ENCODE measurements at places on chromosomes 13 and 19.

DNA sequence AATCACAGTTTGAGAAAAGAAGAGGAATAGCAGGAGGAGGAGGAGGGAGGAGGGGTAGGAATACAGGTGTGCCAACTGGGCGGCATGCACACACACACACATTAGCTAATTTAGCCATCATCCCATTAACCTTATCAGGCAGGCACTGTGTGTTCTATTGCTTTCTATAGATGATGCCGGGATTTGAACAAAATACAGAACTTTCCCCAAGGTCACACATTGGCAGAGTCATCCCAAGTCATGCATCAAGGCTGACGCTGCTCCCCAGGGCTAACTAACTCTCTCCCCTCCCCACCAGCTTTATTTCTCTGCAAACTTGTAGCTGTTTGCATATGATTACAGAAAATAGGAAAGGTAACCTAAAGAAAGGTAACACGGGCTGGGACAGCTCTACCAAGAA lies 83.0 kb downstream of the NUFIP1 start:
- DNase-seq = no peak

DNA sequence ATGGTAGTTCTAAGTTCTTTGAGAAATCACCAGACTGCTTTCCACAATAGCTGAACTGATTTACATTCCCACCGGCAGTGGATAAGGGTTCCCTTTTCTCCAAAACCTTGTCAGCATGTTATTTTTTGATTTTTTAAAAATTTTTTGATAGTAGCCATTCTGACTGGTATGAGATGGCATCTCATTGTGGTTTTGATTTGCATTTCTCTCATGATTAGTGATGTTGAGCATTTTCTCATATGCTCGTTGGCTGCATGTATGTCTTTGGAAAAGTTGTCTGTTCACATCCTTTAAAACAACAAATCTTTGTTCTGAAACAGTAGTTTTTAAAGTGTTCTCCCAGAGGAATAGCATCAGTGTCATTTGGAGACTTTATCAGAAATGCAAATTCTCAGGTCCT lies 77.5 kb upstream of the POMP start:
- DNase-seq = no peak

DNA sequence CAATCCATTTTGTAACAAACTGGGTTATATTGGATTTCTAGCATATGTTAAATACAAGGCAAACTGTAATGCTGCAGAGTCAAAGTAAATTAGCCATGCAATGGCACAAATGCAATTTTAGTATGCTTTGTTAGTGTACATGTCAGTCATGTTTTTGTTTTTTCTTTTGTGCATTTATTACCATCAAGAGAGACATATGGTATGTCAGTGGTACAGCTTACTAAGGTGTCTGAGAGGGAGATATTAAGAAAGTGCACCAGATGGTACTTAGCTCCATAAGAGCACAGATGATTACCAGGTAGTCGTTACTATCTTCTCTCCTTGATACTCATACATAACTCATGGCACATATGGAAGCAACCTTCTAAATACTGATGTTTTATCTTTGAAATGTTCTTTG lies 550.3 kb downstream of the GPC5 start:
- no peak for DNase-seq

DNA sequence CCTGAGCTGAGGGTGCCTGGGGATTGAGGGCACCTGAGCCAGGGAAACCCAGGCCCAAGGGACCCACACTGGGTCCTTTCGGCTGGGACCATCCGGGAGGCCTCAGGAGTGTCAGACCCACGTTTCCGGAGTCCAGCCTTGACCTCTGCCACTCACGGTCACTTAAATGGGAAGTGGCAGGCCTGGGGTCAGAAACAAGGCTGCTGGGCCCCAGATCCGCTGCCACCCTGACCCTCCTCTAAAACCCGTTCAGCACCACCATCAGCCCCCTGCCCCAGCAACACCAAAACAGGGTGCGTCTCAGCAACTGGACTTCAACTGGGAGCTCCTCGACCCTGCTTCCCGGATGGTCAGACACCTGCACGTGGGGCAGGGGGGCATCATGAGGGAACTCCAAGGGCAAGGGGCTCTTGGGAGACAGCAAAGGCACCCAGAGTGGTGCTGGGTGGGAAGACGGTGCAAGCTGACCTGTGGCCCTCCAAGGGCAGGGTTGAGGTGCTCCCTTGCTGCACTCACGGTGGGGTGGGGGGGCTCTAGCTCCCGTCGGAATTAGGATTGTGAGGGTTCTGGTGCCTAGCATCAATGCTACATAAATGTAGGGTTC lies 1.2 kb upstream of the PLPP2 start:
- DNase-seq = no peak

- DNase-seq = no peak
These were observed 47.0 kb upstream of the RAP2A start for GRCh38 chr13:97386801-97387484.

DNA sequence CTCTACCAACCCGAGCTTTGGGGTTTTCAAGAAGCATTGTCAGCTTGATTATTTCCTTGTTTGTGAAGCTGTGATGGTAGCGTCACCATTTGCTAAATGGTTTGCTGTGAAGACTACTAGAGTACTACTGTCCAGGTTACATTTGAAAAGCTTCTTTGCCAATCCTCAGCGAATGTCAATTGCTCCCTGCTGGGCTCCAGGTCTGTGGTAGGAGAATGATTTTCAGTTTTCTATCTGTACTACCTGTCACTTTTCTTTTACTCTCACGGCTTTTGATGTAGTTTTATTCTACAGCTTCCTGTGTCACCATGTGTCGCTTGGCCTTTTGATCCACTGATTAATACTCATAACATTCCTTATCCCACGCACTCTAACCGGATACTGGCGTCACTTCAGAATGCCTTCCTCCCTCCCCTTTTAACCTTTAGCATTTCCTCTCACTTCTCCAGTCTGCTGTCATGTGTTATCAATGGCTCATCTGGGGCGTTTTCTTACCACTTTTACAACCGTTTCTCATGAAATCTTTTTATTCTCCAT lies 7.5 kb upstream of the GPR183 start:
- no peak for DNase-seq

DNA sequence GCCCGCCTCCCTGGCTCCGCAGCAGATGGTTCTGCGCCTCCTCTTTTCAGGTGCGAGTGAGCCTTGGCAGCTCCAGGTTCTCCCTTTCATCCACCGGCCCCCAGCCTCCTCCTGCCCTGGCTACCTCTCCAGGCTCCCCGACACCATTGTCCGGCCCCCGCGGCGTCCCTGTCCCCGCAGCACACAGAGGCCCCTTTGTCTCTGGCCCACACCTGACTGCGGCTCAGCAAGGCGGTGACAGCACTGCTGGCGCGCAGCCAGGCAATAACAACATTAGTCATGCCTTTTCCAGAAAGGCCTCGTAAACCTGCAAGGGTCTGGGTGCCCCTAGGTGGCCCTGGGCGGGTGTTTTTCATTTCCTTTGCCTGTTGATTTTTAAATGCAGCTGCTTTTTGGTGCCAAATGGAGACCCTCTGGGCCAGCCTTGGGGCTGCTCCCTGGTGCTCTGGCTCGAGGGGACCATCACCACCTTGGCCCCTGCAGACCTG lies 73.2 kb upstream of the MEDAG start:
- peak; percentile 16 for DNase-seq

GRCh38 chr19:6519289-6519688 lies 11.5 kb upstream of the TNFSF9 start:
- no peak for DNase-seq

GRCh38 chr19:33304371-33304759 lies 2.0 kb upstream of the CEBPA start:
- no peak for DNase-seq

DNA sequence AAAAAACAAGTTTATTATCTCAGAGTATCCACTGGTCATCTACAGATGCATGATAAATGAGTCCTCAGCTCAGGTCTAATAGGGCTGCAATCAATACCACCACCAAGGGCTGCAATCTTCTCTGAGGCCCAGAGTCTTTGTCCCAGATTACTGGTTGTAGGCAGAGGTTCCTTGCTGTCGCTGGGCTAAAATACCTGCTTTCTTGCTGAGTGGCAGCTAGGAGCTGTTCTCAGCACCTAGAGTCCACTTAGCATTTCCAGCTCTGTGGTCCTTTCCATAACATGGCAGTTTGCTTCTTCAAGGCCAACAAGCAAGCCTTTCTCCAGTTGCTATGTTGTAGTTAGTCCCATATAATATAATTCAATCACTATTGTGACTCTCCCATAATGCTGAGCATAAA lies 351.3 kb downstream of the SLITRK1 start:
- no peak for DNase-seq

DNA sequence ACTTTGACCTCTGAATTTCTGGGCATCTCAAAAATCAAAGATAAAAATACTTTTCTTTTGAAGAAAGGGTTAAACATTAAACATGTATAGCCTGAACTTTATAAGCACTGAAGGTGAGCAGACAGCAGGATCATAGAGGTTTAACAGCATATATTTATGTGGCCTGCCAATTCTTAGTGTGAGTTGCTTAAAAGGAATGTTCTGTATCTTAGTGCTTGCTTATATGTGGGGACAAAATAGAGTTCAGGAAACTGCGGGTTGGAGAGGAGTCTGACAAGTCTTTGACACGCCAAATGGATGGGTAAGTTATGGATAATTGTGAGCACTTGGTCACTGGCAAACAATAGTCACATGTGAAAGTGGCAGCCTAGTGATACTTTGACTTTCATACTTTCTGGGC lies 1419.4 kb upstream of the SPRY2 start:
- DNase-seq = no peak

GRCh38 chr13:76968041-76968440 lies 19.7 kb downstream of the ACOD1 start:
- no peak for DNase-seq

GRCh38 chr19:55494172-55494761 lies 6.0 kb downstream of the SSC5D start:
- no peak for DNase-seq

GRCh38 chr13:75841905-75842304 lies 205.8 kb downstream of the LMO7 start:
- no peak for DNase-seq

GRCh38 chr13:110902370-110902769 lies 12.5 kb downstream of the ANKRD10 start:
- DNase-seq = no peak

DNA sequence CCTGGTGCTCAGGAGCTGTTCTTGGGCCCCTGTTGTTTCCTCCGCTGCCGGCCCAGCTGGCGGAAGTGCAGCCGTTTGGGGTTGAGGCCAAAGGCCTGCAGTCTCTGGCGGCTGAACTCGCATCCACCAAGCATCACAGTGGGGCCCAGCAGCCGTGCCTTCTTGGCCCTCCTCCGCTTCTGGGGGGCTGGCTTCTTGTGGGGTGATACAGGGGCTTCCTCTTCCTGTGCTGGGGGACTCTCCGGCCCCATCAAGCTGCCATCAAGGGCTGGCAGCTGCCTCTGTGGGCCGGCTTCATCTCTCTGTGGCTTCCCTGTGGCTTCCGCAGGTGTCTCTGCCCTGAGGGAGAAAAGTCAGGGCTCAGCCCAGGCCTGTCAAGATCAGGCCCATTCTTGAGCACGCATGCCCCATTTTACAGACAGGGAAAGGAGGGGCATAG lies 10.3 kb downstream of the ATG4D start:
- no peak for DNase-seq

All from stimulated activated CD4-positive, alpha-beta T cell treated with anti-CD3 and anti-CD28 coated beads, Interleukin-1b, Interleukin-23, amount 100 ng/mL, for 1 hour (primary cell).